Astrocyte of the spinal cord (primary cell): ENCODE measurements at places on chromosomes 4 and X.

- DNase-seq = no peak
These were observed 382.4 kb downstream of the TRAM1L1 start for GRCh38 chr4:116702949-116703348.

GRCh38 chr4:24924309-24924781 lies 11.5 kb upstream of the CCDC149 start:
- DNase-seq = peak; percentile 89

DNA sequence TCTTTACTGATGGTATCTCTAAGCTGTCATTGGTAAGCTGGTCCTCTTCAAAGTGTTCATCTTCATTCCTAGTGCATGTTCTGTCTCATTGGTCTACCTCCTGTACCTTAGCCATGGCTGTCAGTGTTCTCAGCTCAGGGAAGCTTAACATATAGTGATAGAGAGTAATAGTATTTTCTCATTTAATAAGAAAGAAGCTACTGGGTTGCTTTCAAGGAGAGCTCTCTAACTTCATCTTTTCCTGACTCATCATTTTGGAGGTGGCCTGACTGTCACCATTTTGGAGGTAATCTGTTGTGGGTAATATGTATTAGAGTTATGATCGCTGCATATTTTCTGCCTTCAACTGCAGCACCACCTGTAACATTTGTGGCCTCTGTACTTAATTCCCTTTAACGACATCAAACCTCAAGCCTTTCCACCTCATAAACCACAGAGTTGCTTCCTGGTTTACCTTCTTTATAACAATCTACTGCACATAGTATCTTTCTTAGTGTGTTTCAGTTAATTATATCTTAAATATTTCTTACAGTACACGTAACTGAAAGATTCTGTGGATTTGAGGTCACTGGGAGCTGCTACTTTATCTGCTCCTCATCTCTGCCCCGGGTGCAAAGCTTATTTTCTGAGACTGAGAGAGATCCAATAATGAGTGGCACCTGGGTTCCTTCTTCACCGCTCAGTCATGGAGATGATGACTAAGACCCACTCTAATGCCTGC lies 474.0 kb upstream of the TECRL start:
- no peak for DNase-seq

DNA sequence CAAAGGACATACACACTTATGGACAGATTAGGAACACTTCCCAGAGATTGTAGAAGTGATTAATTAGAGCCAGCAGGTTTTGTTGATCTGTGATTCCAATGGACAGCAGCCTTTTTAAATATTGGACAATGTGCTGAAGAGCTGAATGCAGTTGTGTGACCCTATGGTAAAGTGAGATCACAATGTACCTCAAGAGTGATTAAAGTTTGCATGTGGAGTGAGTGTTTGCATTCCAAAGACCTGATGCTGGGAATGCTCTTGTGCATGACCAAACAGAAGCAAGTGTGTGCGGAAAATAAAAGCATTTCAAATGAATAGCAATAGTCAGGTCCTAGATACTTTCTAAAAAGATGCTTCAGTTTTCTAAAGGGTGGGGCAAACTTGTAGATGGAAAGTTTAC lies 154.1 kb downstream of the BANK1 start:
- DNase-seq = peak; percentile 73

DNA sequence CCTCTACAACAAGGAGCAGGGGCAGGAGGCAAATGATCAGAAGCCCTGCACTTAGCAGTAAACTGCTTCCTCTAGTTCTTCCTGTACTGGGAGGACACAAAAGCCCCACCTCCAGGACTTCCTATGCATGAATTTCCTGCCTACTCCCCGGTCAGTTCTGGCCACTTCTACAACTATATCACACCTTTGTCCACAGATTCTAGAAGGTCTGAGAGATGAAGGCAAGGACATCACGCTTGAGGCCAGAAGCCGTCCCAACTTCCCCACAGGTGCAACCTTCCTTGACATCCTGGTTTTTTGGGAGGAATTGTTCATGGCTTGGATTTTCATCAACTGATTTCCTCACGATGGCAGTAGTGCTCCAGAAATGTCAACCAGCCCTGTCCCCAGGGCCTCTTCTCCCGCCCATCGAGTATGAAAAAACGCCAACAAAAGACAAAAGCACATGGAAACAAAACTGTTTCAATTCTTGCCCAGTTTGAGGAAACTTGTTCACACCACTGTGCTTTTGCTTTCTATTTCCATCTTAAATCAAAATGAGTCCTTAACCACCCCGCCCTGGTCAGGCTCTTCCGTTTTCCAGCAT lies 206.5 kb upstream of the STK26 start:
- peak; percentile 85 for DNase-seq
